ENCODE measurements at places on chromosomes 6 and 20.

DNA sequence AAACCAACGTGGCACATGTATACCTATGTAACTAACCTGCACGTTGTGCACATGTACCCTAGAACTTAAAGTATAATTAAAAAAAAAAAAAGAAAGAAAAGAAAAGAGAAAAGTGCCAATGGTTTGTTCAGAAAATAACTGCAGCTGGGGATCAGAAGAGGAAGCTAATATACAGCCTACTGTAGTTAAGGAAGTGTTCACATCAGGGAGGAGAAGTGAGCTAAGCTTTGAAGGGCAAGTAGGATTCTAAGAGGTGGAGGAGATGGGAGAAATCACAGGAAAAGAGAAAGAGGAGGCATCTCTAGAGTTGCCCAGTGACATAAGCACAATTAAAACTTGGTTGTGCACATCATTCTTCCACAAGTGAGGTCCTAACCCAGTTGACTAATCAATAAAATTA is 214.4 kb upstream of the DTNBP1 start:
- DNase-seq: no peak

- no peak for DNase-seq
Measured at GRCh38 chr20:3010985-3011723, 32.3 kb upstream of the GNRH2 start.

DNA sequence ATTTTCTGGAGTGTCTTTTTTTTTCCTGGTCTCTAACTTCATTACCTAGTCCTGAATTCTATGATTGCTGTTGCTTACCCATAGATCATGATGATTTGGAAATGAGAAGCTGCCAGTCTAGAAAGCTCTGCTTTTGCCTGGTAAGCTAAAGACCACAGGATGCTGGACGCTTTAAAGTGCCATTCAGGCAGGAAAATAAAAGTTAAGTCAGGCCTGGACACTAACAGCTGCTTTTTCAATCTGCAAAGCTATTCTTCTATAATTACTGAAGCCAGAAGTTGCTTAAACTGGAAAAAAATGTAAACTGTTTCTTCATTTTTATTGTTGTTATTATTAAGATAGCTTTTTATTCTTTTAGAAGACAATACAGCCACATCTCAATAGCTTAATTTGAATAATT is 129.8 kb upstream of the SPACA1 start:
- DNase-seq: no peak

DNA sequence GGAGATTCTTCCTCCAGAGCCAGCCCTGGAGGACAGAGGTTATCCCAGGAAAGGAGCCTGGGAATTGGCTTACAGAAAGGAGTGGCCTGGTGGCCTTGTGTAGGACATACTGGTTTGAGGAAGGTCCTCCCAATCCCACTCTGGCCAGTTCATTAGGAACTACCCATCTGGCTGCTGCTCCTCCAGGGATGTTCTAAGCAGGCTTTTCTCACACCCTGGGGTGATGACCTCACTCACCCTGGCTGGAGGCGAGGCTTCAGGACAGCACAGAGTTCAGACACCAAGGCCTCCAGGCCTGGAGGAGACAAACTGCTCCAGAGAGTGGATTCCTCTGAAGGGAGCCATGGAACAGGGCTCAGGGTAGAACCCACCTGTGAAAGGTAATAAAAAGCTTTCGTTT is 8.9 kb downstream of the GNMT start:
- DNase-seq: no peak

DNA sequence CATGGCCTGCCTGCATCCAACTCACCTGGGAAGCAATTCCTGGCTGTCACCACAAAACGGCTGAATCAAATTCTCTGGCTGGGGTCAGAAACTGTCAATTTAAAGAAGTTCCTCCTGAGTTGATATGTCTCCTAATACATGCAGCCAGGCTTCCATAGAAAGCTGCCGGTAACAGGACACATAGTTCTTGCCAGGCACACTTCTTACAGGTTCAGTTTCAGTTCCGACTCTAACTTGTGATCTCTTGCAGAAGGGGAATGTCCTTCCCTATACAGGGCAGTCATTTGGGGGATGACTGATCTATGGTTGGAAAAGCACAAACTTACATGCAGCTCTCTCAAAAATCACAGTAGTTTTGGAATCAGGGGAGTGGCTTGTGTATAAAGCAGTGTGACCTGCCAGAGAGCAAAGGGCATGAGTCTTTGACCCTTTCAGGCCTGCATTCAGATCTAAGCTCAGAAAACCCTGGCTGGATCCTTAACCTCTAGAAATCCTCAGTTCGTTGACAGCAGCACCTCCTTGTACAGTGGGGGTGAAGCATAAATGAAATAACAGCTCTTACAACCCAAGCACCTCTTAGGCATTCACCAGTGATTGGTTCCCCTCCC is 195.6 kb downstream of the SCP2D1 start:
- no peak for DNase-seq

DNA sequence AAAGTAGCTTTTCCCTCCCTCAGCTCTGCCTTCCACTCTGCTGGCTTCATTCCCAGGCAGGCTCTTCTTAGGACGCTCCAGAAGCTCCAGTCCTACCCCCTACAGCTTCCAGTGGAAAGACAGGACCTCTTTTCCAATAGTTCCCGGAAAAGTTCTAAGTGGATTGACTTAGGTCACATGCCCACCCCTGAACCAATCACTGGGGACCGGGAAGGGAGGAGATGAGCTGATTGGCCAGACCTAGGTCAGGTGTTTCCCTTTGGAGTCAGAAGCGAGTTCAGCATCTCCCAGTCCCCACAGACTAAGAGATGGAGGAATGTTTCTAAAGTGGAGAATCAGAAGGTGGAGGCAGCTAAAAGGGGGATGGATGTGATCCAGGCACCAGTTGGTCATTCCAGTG is 62.9 kb upstream of the KCNG1 start:
- DNase-seq: no peak

DNA sequence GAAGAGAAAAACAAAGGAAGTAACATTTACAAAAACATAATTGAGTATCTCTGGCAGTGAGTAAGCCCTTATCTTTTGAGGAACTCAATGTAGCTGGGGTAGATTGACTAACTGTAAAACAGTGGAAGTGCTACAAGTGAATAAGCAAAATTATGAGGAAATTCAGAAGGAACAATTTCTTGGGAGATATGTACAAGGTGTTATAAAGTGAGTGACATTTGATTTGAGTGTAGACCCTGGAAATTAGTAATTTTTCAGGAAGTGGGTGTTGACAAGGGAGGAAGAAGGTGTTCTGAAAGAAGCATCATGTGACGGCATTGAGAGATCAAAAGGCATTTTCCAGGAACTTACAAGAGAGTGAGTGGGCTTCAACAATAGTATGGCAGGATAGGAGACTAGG is 22.2 kb downstream of the XRN2 start:
- no peak for DNase-seq

DNA sequence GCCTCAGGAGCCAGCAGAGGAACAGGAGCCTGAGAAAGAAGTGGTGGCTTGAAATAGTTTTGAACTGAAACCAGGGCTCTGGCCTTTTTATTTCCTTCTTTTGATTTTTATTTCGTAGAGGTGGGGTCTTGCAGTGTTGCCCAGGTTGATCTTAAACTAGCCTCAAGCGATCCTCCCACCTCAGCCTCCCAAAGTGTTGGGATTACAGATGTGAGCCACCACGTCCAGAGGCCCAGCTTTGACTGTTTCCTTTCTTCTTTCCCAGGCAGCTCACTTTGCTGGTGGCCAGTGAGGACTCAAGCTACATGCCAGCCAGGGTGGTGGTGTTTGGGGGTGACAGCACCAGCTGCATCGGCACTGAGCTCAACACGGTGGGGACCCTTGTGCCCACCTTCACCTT is 20.5 kb downstream of the CUL9 start:
- DNase-seq: no peak

- DNase-seq: no peak
Measured at GRCh38 chr6:111989743-111990142, 64.2 kb upstream of the CCN6 start.

- no peak for DNase-seq
Measured at GRCh38 chr6:42514745-42515144, 49.1 kb upstream of the UBR2 start.

GRCh38 chr6:69926745-69927144 is 60.4 kb downstream of the COL19A1 start:
- DNase-seq: no peak

DNA sequence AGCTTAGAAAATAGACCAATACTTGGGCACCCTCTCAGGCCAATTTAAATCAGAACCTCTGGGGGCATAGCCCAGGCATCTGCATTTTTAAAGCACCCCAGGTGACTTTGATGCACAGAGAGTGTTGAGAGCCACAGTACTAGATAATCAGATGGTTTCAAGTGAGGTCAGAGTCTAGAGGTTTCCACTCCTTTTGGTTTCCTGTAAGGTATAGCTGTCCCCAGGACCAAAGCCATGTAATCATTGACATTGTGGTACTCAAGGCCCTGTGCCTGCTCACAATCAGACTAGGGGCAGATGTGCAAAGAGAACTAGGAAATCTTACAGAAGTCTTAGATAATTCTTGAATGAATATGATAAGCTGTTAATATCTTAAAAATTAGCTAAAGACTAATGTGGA is 9.1 kb downstream of the FILIP1 start:
- no peak for DNase-seq

DNA sequence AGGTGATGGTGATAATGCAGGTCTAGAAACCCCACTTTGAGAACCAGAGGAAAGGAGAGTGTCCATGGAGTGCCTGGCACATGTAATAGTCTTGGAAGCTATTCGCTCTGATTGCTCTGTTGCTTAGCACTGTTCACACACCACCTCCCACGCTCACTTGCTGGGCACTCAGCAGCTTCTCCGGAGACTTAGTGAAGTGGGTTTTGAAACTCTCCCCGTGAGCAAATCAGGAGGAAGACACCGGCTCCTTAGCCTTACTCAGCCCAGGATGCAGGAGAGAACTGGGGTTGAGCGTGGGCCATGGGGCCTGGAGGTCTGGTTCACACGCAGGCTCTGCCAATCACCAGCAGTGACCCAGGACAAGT is 22.2 kb downstream of the BMP7 start:
- DNase-seq: no peak

DNA sequence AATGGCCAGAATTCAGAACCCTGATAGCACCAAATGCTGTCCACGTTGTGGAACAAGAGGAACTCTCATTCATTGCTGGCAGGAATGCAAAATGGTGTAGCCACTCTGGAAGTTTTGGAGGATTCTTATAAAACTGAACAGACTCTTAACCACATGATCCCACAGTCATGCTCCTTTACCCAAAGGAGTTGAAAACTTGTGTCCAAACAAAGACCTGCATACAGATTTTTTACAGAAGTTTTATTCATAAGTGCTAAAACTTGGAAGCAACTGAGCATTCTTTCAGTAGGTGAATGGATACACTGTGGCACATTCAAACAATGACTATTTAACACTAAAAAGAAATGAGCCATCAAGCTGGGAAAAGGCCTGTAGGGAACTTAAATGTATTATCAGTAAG is 32.5 kb downstream of the PREP start:
- DNase-seq: no peak

DNA sequence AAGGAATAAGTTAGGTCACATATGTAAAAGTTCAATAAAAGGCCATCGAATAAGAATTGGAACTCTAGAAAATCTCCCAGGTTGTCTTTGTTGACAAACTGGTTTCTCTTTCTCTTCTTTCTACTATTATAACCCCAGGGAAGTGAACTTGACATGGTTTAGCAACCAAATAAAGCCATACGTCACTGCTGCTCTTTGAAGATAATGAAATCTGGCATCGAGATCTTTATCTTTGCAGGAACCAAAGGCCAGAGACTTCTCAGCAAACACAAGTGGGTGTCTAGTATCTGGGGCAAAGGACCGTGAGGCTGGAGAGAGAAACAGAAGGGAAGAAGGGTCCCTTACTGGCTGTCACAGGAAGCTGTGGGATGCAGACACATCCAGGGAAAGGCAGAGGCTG is 286.7 kb upstream of the CDYL start:
- DNase-seq: no peak

GRCh38 chr6:14035071-14035847 is 82.3 kb upstream of the CD83 start:
- DNase-seq: no peak

DNA sequence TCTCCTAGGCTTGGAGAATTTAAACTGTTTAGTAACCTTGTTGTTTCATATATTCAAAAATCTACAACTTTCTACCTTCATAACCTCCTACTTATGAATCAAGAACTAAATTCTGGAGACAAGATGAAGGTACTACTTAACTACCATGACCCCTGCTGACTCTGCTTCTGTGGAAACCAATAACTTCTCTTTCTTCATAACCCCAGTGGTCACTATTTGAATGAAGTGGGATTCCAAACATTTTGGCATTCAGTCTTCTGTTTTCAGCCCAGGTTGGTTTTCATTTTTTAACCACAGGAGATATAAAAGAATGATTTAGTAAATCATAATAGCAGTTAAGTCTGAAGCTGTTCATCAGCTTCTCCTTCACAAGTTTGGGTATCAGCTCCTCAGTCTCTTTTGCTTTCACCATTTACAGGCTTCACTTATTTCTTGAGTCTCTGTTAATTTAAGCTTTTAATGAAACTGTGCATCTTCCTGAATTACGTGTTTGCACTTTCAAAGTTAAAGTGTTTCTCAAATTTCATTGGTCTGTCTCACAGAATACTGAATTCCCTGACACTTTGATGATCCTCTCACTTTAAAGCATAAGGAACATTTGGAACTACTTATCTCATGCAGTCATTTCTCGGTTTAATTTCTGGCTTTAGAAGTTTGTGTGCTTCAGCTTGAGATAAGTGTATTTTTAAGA is 9.5 kb downstream of the SENP6 start:
- no peak for DNase-seq

GRCh38 chr6:155171747-155172449 is 91.9 kb upstream of the CLDN20 start:
- no peak for DNase-seq

GRCh38 chr6:147449405-147450161 is 58.9 kb upstream of the SAMD5 start:
- DNase-seq: no peak

Data from stimulated activated CD8-positive, alpha-beta memory T cell treated with anti-CD3 and anti-CD28 coated beads, Interleukin-2, amount 100 ng/mL, for 1 hour (primary cell).